ENCODE measurements at places on chromosomes 7 and 10.

GRCh38 chr10:108443636-108444035 lies 1279.1 kb upstream of the SORCS1 start:
- DNase-seq, result no peak

DNA sequence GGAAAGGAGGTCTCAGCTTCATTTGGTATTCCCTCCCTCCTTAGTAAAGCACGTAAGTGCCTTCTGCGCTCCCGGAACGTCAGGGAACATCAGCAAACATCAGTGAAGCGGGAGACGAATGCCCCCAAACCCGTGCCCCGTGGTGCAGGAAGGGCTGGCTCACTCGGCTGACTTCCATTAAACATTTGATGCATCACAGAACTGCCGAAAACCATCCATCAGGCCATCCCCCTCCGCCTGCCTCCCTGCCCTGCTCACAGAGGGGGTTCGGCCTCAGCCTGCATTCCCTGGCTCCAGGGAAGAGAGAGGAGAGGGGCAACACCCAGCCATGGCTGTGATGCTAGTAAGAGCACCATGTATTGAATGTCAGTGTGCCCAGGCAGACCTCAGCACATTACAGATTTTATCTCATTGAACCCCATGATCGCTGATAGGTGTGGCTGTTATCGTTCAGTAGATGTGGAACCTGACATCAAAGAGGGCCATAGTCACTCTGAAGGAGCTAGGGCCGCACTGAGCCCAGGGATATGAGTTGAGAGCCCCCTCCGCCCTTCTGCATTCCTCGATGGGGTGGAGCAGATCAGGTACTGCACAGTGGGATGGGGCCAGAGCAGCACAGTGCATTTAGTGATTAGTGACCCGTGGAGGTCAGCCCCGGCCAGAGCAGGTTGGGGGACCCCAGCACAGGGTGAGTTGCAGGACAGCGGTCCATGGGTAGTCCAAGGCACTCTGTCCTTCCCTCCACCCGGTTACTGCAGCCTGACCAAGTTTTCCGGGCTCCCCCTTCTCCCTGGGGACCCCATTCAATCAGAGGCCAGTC lies 146.4 kb downstream of the RPS24 start:
- no peak for DNase-seq

GRCh38 chr10:94005050-94005449 lies 11.3 kb downstream of the PLCE1 start:
- DNase-seq, result peak; percentile 75

DNA sequence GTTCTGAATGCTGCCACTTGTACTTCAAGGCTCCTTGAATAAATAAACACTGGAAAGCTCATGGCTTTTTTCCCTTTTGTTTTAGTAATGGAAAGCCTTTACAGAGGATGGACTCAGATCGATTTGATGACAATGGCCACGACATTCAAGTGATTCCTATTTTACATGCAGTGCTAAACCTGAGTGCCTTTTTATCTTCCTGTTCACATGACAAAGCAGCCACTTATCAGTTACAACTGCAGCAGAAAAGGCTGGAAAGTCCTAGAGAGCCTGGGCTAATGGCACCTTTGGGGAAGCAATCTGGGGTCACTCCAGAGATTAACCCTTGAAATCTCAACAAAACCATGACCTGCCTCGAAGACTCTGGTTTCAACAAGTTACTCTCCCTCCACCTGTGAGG lies 249.0 kb upstream of the AUTS2 start:
- DNase-seq, result no peak

DNA sequence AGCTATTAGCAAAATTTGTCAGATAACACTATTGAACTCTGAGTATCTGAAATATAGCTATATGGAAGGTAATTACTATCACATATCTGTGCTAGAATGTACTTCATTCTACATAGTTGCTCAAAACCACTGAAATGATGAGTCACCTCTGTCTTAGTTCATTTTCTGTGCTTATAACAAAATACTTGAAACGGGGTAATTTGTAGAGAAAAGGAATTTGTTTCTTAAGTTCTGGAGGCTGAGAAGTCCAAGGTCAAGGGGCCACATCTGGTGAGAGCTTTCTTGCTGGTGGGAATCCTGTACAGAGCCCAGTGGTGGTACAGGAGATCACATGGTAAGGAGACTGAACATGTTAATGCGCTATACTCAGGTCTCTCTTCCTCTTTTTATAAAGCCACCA lies 41.9 kb upstream of the TNKS2 start:
- DNase-seq, result peak; percentile 85

GRCh38 chr10:60480865-60481563 lies 91.3 kb upstream of the ANK3 start:
- peak; percentile 87 for DNase-seq

DNA sequence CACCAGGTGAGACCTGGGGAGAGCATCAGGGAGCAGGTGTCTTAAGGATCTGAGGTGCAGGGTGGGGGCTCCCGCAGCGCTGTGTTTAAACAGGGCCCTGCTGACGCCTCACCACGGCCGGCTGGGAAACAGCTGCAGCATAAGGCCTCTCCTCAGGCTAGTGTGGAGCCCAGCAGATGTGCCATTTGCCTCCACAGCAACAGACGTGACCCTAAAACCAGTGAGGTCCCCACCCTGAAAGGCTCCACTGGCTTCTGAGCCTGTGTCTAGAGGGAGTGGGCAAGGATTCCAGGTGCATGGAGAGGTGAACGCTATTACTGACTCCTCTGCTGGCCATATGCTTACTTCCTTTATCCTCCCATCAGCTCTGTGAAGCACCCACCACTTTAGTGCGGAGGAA lies 47.8 kb downstream of the SYPL1 start:
- DNase-seq, result no peak

GRCh38 chr10:60260321-60260720 lies 129.4 kb downstream of the ANK3 start:
- DNase-seq, result no peak

GRCh38 chr10:60955957-60956425 lies 12.0 kb upstream of the RHOBTB1 start:
- DNase-seq, result peak; percentile 75
